NCI-H187 (cell line): ENCODE measurements at places on chromosomes 11 and 22.

GRCh38 chr11:122584670-122585069, 70.9 kb upstream of the UBASH3B start:
- DNase-seq: no peak

GRCh38 chr11:120151536-120151935, 13.6 kb upstream of the TRIM29 start:
- no peak for DNase-seq

DNA sequence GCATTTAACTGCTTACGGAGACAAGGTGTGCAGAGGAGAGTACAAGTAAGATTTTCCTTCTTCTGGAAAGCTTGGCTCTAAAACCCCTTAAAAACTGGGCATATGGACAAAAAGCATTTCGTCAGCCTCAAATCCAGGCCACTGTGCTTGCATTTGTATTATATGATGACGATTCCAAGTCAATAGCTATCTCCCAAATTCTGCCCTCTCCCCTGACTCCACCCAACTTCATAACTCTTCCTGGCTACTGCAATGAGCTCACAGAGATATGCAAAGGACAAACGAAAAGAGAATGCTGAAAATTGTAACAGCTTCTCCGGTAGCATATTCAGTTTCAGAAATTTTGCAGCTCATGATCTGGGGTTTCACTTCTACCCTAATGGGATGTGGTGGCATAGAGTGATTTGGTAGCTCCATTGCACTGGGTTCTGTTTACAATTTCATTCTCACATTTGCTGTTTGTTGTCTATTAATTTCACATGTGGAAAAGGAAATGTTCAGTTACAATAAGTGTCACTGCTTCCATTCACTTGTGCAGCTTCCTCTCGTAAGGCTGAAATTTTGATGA, 45.6 kb upstream of the CHRM4 start:
- DNase-seq: no peak

DNA sequence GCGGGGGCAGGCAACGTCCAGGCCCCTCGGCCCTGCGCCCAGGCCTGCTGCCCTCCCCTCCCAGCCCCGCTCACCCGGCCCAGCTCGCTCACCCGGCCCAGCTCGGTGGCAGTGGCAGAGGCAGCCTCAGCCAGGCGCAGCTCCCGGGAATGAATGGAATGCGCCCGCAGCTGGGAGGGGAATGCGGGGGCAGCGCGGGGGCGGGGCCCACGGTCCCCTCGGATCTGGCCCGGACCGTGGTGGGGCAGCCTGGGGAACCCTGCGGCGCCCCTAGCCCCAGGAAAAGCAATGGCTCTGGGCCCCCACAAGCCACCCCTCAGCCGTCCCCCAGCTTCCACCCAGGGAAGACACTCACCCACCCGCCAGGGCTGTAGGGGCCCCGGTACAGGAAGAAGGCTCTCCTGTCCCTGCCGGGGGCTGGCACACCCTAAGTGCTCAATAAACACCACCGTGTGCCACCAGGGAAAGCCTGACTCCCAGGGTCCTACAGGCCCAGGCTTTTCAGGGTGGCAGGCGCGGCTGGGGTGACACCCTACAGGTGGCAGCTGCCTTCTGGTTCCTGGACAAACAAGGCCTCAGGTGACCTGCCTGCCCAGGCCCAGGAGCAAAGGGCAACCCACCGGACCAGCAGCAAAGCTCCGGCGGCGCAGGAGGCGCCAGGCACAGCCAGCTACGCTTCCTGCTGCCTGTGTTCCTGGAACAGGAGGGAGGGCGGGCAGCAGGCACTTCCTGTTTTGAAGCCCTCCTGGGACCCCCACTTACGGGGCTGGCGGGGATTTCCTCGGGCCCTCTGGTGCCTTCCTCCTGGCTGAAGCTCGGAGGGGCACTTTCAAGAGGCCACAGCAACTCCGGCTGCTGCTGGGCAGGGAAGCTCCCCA, 13.8 kb downstream of the PLXNB2 start:
- no peak for DNase-seq

DNA sequence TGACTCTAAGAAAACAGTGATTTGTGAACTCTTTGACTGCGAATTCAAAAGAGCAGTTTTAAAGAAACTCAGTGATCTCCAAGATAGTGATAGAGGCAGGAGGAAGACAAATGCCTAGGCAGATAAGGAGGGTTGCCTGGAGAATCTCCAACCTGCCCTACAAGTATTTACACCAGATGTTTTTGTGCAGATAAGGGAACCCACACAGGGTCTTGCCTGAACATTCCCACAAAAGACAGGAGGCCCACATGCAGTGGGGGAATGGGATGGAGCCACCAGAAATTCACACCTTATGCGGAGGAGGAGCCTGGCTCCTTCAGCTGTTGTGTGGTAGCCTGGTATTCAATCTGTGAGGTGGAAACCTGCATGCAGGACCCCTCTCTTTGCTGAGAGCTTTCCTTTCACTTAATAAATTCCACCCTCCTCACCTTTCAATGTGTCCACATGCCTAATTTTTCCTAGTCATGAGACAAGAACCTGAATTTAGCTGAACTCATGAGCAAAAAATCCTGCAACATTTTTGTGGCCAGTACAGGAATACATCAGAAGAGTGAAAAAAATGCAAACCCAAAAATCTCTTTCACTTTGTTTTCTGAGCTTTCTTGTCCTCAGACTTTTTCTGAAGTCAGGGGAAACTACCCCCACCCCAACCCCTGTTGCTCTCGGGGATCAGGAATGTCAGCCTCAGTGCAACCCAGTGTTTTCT, 8.1 kb upstream of the GLYAT start:
- DNase-seq: no peak

DNA sequence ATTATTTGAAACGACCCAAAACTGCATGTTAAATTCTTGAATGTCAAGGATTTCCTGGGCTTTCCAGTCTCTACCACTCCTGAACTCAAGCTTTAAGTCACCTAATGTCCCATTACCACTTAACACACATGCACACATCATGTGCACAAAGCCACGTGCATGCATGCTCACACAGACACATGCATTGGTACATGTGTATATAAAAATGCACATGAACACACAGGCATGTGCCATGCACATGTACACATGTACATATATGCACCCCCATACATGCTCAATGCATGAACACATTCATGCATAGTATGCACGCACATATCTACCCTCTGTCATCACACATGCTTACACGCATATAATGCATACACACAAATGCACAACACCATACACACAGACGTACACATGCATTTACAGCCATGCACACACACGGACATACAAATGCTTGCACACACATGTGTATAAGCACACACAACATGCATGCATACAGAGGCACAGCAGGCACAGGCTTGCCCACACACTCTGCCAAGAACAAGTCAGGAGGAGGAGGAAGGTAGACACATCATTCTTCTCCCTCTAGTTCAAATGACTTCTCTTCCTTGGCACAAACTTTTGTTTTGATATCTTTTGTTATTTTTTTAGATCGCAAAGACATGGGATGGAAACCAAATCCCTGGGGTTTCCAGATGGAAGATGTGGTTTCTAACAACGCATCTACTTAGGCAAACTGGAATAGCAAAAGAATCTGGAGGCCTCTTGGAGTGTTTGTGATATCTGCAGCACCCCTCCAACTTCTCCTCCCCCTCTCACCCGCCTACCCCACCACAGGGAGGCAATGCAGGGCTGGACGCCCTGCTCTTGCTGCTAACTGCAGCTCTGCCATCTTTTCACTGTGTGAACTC, 24.6 kb downstream of the RASD2 start:
- no peak for DNase-seq

- no peak for DNase-seq
Measured at GRCh38 chr22:32971276-32971675, 86.9 kb downstream of the SYN3 start.

DNA sequence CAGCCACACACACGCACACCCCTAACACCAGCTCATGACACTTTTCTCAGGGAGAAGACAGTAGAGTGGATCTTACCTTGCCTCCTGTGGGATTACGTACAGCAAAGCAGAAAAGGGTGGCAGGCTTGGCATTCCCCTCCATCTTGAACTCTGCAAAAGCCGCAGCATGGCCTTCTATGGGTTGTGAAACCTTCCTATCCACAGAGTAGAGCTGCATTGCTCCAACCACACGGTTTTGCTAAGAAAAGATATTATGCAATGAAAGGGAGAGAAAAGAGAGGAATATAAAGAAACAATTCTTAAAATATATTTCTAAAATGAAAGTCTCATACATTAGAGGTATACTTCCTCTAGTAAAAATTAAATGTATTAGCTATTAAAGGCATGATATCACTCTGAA, 48.8 kb downstream of the CLTCL1 start:
- no peak for DNase-seq

- DNase-seq: no peak
Measured at GRCh38 chr11:68552542-68552941, 92.0 kb downstream of the PPP6R3 start.

GRCh38 chr11:2929950-2930703, 907 bp upstream of the PHLDA2 start:
- DNase-seq: no peak

DNA sequence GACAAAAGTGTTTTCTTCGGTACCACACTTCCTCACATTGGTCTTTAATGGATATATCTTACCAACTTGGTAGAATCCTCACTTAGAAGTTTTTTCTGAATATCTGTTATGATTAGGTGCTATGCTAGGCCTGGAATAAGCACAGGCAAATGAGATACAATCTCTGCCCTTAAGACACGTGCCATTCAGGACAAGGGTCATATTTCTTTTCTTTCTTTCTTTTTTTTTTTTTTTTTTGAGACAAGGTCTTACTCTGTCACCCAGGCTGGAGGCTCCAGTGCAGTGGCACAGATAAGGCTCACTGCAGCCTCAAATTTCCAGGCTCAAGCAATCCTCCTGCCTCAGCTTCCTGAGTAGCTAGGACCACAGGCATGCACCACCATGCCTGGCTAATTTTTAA, 23.0 kb downstream of the WBP2NL start:
- DNase-seq: no peak
